Activated T-helper 17 cell treated with anti-CD3 and anti-CD28 coated beads, Interleukin-2, amount 50 U/mL, for 72 hours (primary cell): ENCODE measurements at places on chromosomes 16 and 17.

DNA sequence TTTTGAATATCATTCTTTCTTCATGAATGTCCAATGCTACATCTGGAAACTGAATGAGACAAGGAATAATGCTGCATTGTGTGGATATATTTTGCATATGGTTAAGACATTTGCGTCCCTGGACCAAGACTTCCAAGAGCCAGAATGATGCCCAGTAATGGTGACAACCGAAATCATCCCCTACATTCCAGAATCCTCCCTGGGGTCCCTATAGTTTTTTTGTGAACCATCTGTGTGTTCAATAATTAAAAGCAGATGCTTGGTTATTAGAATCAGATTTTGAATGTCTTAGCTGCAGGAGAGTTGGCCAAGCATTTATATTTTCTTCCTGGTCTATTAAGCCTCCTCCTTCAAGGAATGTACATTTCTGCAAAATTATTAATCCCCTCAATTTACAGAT is 426.7 kb upstream of the CDH8 start:
- H3K27ac ChIP-seq, result no peak overlapping the region
- ATAC-seq, result no peak
- no peaks in the 10 kb centered on the region for H3K27me3 ChIP-seq
- H3K4me3 ChIP-seq, result no peak overlapping the region
- H3K4me1 ChIP-seq, result no peaks in the 10 kb centered on the region

GRCh38 chr16:57141822-57142631 is 43.8 kb downstream of the PSME3IP1 start:
- peak overlapping the region; percentile 68 for H3K4me3 ChIP-seq
- no peaks in the 10 kb centered on the region for H3K27me3 ChIP-seq
- no peaks in the 10 kb centered on the region for H3K36me3 ChIP-seq
- peaks cover 15% of the 10 kb centered on the region for H3K4me1 ChIP-seq

GRCh38 chr17:51258756-51259563 is 889 bp downstream of the MBTD1 start:
- peak overlapping the region; percentile 98 for H3K27ac ChIP-seq
- ATAC-seq, result no peak
- peaks cover 89% of the 10 kb centered on the region for H3K36me3 ChIP-seq

GRCh38 chr16:27432558-27432957 is 30.6 kb downstream of the IL21R start:
- H3K27me3 ChIP-seq, result no peaks in the 10 kb centered on the region
- no peak for ATAC-seq
- peaks cover 4% of the 10 kb centered on the region for H3K4me1 ChIP-seq

DNA sequence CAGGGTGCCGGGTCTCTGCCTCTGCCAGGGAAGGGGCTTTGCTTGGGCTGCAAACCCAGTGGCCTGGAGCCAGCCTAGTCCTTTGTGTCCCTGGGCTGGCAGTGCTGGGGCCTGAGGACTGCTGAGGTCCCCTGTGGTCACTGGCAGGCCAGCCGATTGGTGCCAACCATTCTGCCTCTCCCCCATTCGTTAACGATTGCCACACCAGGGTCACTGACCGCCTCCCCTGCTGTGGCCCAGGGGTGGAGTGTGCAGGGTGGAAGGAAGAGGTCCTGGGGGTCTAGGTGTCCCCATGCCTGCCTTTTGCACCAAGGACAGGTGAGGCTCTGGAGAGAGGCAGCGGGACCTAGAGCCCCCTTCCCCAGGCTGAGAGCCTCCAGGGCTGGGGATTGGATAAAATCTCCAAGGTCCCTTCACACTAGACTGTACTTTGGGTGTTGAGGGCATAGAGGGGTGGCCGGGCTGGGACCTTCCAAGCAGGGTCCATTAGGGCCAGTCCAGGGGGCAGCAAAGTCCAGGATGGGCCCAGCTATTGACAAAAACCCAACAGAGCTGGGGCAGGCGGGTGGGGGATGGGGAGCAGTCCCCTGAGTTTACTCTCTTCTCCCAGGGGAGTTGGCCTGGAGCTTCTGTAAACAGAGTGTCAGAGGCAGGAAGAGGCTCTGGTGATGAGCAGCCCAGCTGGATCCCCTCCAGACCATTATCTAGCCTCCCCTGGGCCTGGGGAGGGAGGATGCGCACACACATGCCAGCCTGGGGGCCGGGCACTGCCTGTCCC is 1.1 kb downstream of the VASN start:
- H3K4me1 ChIP-seq, result no peaks in the 10 kb centered on the region
- no peak for ATAC-seq
- H3K36me3 ChIP-seq, result peaks cover 1% of the 10 kb centered on the region

DNA sequence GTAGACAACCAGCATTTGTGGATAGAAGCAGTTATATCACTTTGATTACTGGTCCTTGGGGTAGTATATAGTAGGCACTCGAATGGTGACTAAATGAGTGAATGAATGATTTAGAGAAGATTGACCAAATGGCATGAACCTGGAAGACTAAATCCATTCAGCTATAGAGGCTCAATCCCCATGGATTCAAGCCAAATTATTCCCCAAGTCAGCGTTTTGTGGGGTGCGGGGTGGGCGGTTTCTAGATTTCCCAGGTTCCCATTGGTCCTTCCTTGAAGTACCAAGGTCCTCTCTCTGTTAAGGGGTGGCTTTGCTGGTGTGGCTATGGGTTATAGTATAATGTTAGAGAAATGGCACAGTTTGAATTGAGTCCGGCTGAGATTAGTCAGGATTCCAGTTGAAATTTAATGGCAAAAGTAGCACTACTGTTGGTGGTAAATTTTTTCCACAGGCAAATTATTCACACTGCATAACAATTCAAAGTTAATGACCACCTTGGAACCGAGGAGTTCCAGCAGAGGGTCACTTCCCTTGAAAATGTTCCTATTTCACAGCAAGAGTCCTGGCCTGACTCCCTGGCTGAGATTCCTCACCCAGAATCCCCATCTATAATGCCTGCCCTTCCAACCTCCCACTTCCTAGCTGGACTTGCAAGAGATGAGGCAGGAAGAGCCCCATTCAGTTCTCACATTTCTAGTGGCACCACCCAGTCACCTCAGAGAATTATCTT is 27.7 kb downstream of the PCTP start:
- no peak for ATAC-seq
- H3K4me1 ChIP-seq, result no peaks in the 10 kb centered on the region
- no peaks in the 10 kb centered on the region for H3K27me3 ChIP-seq
- H3K27ac ChIP-seq, result no peak overlapping the region
